ENCODE measurements at places on chromosomes 4 and X. TPM values are rescaled to one million over a fixed set of nuclear protein-coding genes. Genes with fewer than 3 reads are reported as not detected.

- no peak overlapping the region for H3K27ac ChIP-seq
- peaks cover 7% of the 10 kb centered on the region for H3K4me1 ChIP-seq
- H3K36me3 ChIP-seq: no peaks in the 10 kb centered on the region
- no peak for DNase-seq
- H3K4me3 ChIP-seq: no peak overlapping the region
Measured at GRCh38 chrX:112849016-112849415, 8.4 kb upstream of the AMOT start.

DNA sequence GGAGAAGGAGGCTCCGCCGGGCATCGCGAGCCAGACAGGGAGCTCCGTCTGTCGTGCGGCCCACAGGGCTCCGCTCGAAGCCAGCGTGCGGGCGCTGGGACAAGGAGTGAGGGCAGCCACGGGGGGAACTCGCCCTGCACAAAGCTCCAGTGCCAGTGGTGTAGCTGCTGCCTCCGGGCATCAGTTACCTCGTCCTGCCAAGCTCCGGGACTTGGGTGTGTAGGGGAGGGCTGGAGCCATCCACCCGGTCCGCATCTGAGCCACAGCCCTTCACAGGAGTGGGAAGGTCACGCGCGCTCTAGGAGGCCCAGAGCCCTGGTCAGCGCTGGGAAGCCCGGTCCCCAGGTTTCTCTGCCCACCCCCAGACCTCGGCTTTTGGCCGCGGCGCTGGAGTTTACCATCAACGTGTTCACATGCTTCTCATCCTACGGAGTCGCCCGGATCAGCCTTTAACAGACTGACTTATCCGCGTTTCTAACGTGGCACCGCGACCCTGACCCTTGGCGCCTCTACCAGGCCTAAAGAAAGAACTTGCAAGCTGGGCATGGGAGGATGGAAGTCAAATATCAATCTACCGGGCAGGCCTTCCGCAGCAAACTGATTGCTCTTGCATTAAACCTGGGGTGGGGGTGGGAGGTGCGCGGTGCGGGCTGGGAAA is 8.4 kb upstream of the PRDM8 start:
- no peak overlapping the region for H3K4me3 ChIP-seq
- peak; percentile 55 for DNase-seq
- H3K36me3 ChIP-seq: no peaks in the 10 kb centered on the region
- H3K27me3 ChIP-seq: peaks cover 100% of the 10 kb centered on the region
- H3K4me1 ChIP-seq: no peaks in the 10 kb centered on the region

- H3K36me3 ChIP-seq: no peaks in the 10 kb centered on the region
- no peaks in the 10 kb centered on the region for H3K4me1 ChIP-seq
- peak; percentile 91 for DNase-seq
- peak within 1 kb of the TSS; percentile 90 for H3K27ac ChIP-seq
Measured at GRCh38 chrX:102515975-102516941, at the start of gene TMSB15A. Gene TMSB15A, minus strand, starts transcription at chrX:102516739.

The TMA16 gene
- total RNA-seq: 54.7 TPM

The LRP2BP gene
- 0.07 TPM for total RNA-seq

The HTN3 gene
- not detected for total RNA-seq
